Ammon's horn (tissue), 1 donor: ENCODE measurements at places on chromosomes 6 and 20.

- DNase-seq, result no peak
Measured at GRCh38 chr20:38579921-38580320, 1.1 kb upstream of the ADIG start.

DNA sequence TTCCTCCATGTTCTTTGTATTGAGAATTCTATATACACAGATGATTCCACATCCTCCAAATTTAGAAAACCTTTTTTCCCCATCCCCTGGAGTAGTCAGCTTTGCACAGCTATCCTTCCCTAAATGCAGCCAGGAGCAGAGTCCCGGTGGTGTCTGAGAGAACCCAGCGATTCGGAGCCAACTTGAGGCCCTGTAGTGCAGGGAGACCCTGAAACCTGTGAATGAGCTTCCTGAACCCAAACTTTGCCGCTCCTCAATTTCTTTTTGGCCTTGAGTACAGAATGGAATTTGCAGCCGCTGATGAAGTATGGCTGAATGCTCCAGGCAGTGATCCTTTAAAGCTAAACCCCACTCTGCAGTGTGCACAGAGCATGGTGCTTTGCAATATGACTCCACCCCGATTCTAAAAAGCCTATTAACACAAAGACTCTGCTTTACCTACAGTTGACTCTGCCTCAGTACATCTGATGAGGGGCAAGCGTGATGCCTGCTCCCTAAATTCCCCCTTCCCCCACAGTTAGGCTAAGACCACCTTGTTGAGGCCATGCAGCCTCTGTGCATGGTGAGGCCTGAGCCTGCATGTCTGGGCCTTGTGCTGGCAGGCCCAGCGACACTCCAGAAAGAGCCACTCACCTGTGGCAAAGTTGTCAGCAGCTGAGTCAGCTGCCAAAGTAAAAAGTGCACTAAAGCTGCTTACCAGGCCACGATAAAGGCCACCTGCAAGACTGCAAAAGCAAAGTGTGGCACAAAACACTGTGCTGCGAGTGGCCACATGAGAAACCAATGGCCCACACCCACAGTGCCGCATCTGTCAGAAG lies 82.1 kb downstream of the PLEKHG1 start:
- no peak for DNase-seq

DNA sequence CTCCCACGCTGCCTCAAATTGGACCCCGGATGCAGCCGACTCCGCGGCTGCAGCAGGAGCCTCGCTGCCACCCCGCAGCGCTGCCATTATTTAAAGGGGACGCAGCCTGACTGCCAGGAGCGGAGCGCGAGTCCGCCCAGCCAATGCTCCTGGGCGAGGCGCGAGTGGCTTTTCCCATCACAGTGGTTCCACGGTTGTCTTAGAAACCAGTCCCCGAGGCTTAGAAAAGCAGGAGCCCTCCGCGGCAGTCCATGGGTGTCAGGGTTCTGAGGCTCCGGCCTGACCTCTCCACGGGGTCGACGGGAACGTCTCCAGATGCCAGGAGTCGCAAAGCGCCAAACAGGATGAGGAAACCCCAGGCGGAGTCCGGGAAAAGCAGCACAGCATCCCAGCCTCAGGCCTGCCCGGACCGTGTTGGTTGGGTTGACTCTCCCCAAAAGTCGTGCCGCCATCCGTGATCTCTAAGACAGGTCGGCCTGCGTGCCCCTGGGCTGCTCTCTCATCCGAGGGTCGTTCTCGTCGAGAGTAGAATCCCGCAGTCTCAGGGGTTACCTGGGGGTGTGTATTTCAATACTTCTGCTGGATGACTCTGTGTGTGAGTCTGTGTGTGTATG lies 975.8 kb upstream of the DEFB115 start:
- no peak for DNase-seq

GRCh38 chr20:49399329-49399728 lies 83.1 kb downstream of the KCNB1 start:
- peak; percentile 31 for DNase-seq

GRCh38 chr6:14735956-14736486 lies 509.8 kb upstream of the JARID2 start:
- DNase-seq, result no peak

- DNase-seq, result no peak
Measured at GRCh38 chr20:48794816-48795457, 32.9 kb downstream of the PREX1 start.

- no peak for DNase-seq
Measured at GRCh38 chr6:155260686-155261085, 3.1 kb upstream of the CLDN20 start.

DNA sequence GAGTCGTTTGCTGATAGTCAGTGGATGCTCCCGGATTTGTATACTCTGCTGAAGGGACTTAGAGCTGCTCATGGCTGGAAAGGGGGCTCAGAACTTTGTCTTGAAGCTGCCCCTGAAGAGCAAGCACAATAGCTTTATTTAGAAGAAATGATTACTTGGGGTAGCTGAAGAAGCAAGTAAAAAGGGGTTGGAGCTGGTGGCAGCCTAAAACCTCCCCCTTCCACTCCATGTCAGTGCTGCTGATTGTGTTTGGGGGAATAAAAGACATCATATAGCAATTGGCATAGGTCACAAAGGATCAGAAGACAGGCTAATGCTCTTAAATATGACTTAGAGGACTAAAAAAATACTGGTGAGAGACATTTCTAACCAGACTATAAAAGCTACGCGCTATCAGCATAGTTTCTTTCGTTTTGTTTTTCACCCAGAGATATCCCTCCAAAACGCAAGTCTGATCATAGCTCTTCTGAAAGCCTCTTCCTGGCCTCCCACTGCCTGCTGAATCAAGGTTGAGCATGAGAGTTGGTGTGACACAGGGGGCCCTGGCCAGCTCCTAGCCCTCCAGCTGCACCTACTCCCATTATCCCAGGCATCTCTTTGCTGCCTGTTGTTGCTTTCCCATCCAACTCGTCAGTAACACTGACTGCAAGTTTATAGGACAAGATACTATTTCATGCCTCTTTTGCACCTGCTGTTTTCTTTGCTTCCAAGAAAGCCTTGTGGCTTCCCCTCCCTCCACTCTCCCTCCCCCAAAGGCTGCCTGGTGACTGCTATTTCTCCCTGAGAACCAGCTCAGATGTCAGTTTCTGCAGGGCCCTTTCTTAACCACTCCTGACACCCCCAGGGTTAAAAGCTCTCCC lies 33.9 kb upstream of the SGK1 start:
- DNase-seq, result no peak

- no peak for DNase-seq
Measured at GRCh38 chr6:98601716-98602115, 232.7 kb upstream of the POU3F2 start.

- no peak for DNase-seq
Measured at GRCh38 chr6:30364591-30364990, 19.6 kb downstream of the RPP21 start.

GRCh38 chr6:150628908-150629307 lies 29.2 kb downstream of the PLEKHG1 start:
- no peak for DNase-seq

DNA sequence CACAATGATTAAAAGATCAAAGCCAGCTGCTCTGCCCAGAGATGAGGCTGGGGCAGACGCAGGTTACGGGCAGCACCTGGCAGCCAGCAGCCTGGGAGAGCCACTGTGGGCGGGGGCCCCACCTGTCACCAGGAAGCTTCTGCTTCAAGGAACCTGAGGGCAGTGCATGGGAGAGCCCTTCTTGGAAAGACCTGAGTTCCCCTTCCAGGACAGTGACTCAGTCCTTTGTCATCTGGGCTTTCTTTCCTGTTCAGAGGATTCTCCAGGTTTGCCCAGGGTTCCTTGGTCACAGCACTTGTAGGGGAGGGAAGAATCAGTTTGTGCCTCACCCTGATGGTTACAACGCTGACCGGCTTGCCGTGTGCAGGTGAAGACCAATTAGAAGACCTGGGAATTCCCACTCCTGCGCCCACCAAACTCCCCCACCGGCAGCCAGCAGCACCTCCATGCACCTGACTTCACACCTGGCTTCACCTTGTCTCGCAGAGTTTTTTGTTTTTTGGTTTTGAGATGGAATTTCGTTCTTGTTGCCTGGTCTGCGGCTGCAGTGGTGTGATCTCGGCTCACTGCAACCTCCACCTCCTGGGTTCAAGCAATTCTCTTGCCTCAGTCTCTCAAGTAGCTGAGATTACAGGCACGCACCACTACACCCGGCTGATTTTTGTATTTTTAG lies 2.0 kb downstream of the ZBP1 start:
- no peak for DNase-seq

DNA sequence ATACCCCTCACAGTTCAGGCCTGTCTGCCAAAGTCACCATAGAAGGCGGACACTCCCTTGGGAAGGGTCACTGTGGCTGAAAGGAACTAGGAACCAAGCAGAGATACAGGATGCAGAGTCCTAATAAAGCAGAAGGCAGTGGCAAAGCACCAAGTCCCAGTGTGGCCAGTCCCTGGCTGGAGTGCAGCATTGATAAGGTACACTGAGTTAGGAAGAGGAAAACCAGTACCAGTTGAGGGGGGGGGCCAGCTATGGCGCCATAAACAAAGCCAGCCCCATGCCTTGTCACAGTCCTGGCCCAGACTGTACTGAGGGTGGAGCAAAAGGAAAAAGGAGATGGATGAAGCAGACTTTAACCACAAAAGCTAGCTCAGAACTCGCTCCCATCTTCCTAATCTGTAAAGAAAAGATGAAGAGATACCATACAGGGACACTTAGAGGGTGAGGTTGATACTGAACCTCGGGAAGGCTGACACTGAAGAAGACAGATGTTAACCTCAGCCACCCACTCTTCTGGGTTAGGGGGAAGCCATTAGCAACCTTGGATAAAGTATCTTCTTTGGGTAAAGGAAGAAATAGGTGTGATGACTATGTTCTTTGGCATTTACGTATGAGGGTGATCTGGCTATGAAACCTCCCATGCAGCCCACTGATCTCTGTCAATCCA lies 7.8 kb downstream of the ABHD12 start:
- DNase-seq, result no peak

GRCh38 chr20:38892091-38892981 lies 33.9 kb upstream of the FAM83D start:
- no peak for DNase-seq

DNA sequence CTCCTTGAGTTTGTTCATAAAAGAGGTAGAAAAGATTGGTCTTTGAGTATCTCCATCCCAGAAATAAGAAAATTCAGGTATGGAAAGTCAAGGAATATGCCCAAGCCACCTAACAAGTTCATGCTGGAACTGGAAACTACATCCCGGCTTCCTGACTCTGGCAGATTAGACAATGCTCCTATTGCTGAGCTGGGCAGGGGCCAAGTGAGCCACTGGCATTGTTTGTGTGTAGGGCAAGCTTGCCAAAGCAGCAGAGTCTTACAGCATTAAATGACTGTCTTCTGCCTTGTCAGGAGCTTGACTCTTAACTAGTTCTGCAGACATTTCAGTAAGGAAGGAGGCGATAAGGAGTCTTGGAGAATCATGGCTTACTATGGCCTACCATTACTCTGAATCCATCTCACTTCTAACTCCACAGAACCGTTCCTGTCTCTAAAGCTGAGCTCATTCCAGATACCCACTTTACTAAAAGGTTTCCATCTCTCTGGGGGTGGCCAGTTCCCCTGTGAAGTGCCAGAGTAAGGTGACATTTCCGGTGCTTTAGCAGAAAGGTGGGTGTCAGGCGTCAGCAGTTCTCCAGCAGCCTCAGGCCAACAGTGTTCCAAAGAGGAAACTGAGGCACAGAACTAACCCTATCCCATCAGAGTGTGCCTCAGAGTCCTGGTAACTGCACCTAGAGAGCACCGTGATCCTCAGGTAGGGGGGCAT lies 30.1 kb downstream of the PRDM1 start:
- peak; percentile 89 for DNase-seq

- DNase-seq, result peak; percentile 67
Measured at GRCh38 chr6:35146453-35146852, 5.3 kb upstream of the TCP11 start.

GRCh38 chr6:44701038-44701636 lies 313.6 kb downstream of the CDC5L start:
- DNase-seq, result no peak

DNA sequence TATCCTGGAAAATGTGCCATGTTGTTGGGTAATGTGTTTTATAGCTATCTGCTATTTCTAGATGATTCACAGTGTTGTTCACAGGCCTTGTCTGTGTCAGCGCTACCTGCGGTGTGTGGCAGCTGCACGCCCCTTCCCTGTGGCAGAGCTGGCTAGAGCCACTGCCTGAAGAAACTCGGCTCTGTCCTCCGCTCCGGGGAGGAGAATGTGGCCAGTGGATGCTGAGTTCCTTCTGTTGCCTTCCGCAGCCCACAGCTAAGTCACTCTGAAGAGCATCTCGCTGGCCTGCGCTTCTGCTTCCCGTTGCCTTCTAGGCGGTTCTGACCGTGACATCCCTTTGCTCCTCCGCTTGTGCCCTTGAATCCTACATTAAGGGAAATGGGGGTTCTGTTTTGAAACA lies 135.1 kb downstream of the PLG start:
- DNase-seq, result peak; percentile 26

GRCh38 chr20:18989736-18990474 lies 176.3 kb downstream of the SCP2D1 start:
- DNase-seq, result peak; percentile 23

DNA sequence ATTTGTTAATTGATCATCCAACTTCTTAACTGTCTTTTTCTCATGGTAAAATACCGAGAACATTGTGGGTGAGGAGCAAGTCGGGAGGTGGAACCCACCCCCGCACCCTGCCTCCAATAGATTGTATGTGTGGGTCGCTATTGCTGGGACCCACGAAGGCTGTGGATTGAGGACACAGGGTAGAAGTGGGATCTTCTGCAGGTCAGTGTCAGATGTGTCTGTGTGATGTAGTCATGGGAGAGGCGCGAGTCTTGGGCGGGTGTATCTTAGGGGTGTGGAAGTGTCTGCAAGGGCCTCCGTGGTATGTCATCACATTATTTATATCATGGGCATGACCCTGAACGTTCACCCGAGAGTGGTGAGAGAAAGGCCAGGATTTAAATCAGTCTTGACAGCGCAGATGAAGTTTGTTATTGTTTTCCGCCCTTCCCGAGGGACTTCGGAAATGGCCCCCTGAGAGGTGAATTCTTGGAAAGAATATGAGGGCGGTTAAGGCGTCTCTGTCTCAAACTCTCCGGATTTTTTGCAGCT lies 472 bp upstream of the PAQR8 start:
- DNase-seq, result no peak

GRCh38 chr6:46749731-46750130 lies 3.0 kb downstream of the ANKRD66 start:
- DNase-seq, result no peak

DNA sequence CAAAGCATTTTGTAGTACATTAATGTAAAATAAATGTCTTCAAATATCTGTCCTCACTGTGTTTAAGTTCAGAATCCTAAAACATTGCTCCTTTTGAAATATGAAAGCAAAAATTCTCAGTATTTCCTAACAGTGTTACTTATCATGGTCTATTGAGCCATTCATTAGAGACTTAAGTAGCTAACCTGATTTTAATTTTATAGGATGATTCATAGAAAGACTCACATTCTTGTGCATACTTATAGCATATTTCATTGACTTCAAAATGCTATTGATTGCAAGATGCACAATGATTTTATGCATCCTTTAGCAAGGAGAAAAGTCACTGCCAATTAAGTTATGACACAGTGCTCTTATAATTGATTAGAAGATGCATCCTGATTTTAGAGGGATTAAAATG lies 85.7 kb downstream of the HIVEP1 start:
- no peak for DNase-seq
